Common myeloid progenitor, CD34-positive (primary cell): ENCODE measurements at places on chromosomes 2 and 18.
A peak's percentile ranks its signal among the peaks of the same experiment; 100 is the strongest.

DNA sequence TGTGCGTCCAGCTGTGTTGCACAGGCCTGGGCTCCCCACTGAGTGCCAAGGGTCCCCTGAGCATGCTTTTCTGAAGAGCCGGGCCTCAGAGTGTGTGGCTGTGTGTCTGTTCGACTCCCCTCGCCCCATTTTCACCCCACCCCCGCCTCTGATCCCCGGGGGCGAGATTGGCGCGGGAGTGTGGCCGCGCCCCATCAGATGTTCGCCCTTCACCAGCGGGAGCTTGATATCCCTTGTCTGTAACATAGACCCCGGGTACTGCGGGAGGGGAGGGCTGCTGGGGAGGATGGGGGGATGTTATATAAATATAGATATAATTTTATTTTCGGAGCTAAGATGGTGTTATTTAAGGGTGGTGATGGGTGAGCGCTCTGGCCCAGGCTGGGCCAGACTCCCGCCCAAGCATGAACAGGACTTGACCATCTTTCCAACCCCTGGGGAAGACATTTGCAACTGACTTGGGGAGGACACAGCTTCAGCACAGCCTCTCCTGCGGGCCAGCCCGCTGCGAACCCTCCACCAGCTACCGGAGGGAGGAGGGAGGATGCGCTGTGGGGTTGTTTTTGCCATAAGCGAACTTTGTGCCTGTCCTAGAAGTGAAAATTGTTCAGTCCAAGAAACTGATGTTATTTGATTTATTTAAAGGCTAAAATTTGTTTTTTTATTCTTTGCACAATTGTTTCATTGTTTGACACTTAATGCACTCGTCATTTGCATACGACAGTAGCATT is 1.5 kb downstream of the RHOB start:
- no peaks in the 10 kb centered on the region for H3K4me1 ChIP-seq
- H3K27me3 ChIP-seq, result peaks cover 28% of the 10 kb centered on the region
- no peak overlapping the region for H3K27ac ChIP-seq
- no peak for DNase-seq
- no peaks in the 10 kb centered on the region for H3K36me3 ChIP-seq

DNA sequence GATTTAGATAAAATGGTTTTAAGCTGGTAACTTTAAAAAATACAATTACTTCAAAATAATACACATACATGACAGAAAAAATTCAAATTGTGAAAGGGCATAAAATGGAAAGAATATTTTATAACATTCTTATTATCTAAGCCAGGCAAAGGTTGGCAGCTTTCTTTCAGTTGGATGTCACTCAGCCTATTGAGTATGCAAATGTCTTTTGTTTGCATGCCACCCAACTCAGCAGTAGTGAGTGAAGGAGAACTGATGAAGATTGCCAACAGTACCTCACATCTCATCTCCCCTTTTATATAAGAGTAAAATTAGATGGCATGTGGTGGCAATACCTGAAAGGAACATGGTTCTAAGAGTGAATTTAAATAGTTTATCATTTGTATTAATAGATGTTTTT is 24.8 kb downstream of the BMPR2 start:
- H3K4me3 ChIP-seq, result no peak overlapping the region
- H3K36me3 ChIP-seq, result no peaks in the 10 kb centered on the region
- DNase-seq, result no peak
- H3K27ac ChIP-seq, result no peak overlapping the region
- H3K4me1 ChIP-seq, result no peaks in the 10 kb centered on the region

- H3K36me3 ChIP-seq, result peaks cover 42% of the 10 kb centered on the region
- no peak overlapping the region for H3K27ac ChIP-seq
- peaks cover 6% of the 10 kb centered on the region for H3K4me1 ChIP-seq
- H3K4me3 ChIP-seq, result no peak overlapping the region
- H3K27me3 ChIP-seq, result no peaks in the 10 kb centered on the region
Observed at GRCh38 chr2:169818241-169818640, 6.5 kb downstream of the METTL5 start.

- H3K27me3 ChIP-seq, result no peaks in the 10 kb centered on the region
- no peak overlapping the region for H3K4me3 ChIP-seq
- peaks cover 17% of the 10 kb centered on the region for H3K36me3 ChIP-seq
- no peak for DNase-seq
- no peak overlapping the region for H3K27ac ChIP-seq
- no peaks in the 10 kb centered on the region for H3K4me1 ChIP-seq
Observed at GRCh38 chr18:13019301-13019700, 28.1 kb downstream of the CEP192 start.

DNA sequence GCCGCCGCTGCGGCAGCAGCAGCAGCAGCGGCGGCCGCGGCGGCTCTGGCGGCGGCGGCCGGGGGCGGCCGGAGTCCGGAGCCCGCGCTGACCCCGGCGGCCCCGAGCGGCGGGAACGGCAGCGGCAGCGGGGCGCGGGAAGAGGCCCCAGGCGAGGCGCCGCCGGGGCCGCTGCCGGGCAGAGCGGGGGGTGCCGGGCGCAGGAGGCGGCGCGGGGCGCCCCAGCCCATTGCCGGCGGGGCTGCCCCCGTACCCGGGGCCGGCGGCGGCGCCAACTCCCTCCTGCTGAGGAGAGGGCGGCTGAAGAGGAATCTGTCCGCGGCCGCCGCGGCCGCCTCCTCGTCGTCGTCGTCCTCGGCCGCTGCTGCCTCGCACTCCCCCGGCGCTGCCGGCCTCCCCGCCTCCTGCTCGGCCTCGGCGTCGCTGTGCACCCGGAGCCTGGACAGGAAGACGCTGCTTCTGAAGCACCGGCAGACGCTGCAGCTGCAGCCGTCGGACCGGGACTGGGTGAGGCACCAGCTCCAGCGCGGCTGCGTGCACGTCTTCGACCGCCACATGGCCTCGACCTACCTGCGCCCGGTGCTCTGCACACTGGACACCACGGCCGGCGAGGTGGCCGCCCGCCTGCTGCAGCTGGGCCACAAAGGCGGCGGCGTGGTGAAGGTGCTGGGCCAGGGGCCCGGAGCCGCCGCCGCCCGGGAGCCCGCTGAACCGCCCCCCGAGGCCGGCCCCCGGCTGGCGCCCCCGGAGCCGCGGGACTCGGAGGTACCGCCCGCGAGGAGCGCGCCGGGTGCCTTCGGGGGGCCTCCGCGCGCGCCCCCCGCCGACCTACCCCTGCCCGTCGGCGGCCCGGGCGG is 646 bp downstream of the PHLPP1 start:
- H3K27ac ChIP-seq, result no peak overlapping the region
- no peaks in the 10 kb centered on the region for H3K36me3 ChIP-seq
- peaks cover 13% of the 10 kb centered on the region for H3K4me1 ChIP-seq
- DNase-seq, result peak; percentile 74
- no peaks in the 10 kb centered on the region for H3K27me3 ChIP-seq

GRCh38 chr2:110910423-110910822 is 178.1 kb downstream of the ACOXL start:
- H3K27me3 ChIP-seq, result no peaks in the 10 kb centered on the region
- H3K27ac ChIP-seq, result no peak overlapping the region
- no peaks in the 10 kb centered on the region for H3K4me1 ChIP-seq
- no peaks in the 10 kb centered on the region for H3K36me3 ChIP-seq
- H3K4me3 ChIP-seq, result no peak overlapping the region

DNA sequence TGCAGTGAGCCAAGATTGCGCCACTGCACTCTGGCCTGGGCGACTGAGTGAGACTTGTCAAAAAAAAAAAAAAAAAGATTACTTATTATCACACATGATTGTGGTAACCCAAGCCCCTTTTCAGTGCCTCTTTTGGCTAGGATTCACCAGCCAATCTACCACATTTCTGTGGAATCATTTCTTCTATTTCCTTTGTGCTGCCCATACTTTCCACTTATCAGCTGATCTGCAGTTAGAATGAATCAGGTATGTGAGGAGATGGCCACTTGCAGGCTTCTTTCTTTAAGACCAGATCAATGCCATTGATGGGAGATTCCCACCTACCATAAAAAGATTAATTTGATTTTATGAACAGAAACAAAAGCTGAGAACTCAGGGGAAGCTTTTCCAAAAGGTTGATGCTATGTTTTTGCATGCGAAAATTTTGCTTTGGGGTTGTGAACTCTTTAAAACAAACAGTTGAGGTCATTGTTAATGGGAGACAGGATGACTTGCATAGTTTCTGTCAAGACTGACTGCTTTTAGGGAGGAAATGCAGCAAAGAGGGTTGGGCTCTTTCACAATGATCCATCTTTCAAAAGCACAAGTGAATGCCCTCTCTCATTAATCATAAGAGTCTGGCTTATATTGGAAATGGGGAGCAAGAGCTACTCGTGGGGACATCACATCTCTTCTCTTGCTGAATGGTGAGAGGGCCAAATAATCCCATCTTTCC is 66.9 kb upstream of the CYP26B1 start:
- H3K4me1 ChIP-seq, result no peaks in the 10 kb centered on the region
- H3K4me3 ChIP-seq, result no peak overlapping the region
- no peaks in the 10 kb centered on the region for H3K36me3 ChIP-seq
- no peak overlapping the region for H3K27ac ChIP-seq

DNA sequence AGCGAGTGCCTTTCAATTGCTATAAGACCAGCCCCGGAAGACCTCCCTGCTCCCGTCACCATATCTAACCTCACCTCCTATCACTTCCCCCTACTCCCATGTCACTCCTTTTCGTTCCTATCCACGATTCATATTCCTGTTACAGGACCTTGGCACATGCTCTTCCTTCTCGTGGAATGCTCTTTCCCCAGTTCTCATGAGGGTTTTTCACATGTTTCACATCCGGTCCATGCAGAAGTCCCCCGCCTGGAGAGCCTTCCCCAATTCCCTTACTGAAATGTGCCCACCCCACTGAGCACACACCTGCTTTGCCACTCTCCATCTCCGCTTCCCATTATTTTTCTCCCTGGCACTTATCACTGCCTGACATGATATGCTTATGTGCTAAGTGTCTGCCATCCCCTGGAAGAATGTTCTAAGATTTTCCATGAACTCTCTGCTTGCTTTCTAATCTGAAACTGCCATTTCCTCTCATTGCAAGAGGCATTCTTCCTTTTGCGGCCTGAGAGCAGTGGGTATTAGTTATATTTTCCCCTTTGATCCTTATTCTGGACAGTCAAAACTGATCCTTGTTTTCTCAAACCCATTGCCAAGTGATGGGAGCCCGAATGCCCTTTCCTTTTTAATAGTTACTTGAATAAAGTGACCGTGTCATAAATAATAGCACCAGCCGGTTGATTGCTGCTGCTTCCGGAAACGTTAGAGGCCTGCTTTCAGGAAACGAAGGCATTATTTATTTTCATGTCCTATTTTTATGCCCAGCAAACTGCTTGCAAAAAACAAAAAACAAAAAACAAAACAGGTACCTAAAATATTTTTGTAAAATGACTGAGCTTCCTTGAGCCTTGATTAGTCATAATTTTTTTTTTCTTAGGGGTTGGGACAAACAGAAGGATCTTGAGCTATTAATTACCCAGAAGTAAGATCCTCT is 127.9 kb downstream of the ZNF532 start:
- DNase-seq, result peak; percentile 44
- peaks cover 3% of the 10 kb centered on the region for H3K4me1 ChIP-seq
- no peaks in the 10 kb centered on the region for H3K36me3 ChIP-seq
- H3K4me3 ChIP-seq, result no peak overlapping the region
- H3K27me3 ChIP-seq, result no peaks in the 10 kb centered on the region
- H3K27ac ChIP-seq, result peak overlapping the region; percentile 45

GRCh38 chr2:12288048-12288447 is 428.7 kb upstream of the TRIB2 start:
- H3K36me3 ChIP-seq, result no peaks in the 10 kb centered on the region
- H3K4me1 ChIP-seq, result no peaks in the 10 kb centered on the region
- H3K27me3 ChIP-seq, result no peaks in the 10 kb centered on the region
- no peak overlapping the region for H3K27ac ChIP-seq
- no peak overlapping the region for H3K4me3 ChIP-seq

DNA sequence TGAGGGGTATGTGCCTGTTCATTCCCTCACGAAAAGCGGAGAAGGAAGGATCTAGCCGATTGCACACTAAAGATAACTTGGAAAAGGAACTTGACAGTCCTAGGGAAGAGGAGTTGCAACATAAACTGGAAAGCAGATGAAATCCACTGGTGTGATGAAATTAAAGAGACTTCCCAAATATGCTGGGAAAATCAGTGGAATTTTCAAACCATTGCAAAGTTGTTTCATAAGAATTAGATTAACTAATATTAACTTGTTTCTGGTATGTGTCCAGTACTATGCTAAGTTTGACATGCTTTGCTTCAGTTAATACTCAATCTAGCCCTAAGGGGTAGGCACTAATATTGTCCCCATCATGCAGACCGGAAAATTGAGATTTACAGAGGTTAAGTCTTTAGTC is 222.7 kb downstream of the IKZF2 start:
- H3K4me3 ChIP-seq, result no peak overlapping the region
- no peak for DNase-seq
- H3K27ac ChIP-seq, result no peak overlapping the region
- H3K27me3 ChIP-seq, result no peaks in the 10 kb centered on the region
- H3K36me3 ChIP-seq, result no peaks in the 10 kb centered on the region

- H3K36me3 ChIP-seq, result no peaks in the 10 kb centered on the region
- peaks cover 1% of the 10 kb centered on the region for H3K4me1 ChIP-seq
- H3K4me3 ChIP-seq, result no peak overlapping the region
- no peak for DNase-seq
Observed at GRCh38 chr2:158688721-158689120, 106.4 kb upstream of the DAPL1 start.

DNA sequence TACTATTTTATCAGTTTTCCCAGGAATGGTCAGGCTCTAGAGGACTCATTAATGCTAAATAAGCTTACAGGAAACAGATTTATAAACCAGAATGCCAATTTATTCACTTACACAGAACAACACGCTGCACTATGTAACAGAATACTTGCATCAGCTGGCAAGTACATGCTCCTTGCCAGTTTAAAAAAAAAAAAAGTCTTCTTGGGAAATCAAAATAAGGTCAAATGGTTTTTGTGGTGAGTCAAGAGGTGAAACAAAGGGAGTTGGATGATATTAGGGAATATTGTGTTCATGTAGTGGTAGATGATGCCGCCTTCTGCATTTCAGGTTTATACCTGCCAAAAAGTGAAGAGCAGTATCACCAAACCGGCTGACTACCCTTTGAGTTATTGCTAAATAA is 1322.1 kb upstream of the ZEB2 start:
- H3K27ac ChIP-seq, result no peak overlapping the region
- H3K27me3 ChIP-seq, result no peaks in the 10 kb centered on the region
- H3K36me3 ChIP-seq, result no peaks in the 10 kb centered on the region
- H3K4me1 ChIP-seq, result no peaks in the 10 kb centered on the region
- H3K4me3 ChIP-seq, result no peak overlapping the region

- H3K27me3 ChIP-seq, result no peaks in the 10 kb centered on the region
- no peak overlapping the region for H3K27ac ChIP-seq
- no peak overlapping the region for H3K4me3 ChIP-seq
- H3K4me1 ChIP-seq, result no peaks in the 10 kb centered on the region
- DNase-seq, result peak; percentile 10
- no peaks in the 10 kb centered on the region for H3K36me3 ChIP-seq
Observed at GRCh38 chr2:165746501-165746900, 47.5 kb downstream of the GALNT3 start.

DNA sequence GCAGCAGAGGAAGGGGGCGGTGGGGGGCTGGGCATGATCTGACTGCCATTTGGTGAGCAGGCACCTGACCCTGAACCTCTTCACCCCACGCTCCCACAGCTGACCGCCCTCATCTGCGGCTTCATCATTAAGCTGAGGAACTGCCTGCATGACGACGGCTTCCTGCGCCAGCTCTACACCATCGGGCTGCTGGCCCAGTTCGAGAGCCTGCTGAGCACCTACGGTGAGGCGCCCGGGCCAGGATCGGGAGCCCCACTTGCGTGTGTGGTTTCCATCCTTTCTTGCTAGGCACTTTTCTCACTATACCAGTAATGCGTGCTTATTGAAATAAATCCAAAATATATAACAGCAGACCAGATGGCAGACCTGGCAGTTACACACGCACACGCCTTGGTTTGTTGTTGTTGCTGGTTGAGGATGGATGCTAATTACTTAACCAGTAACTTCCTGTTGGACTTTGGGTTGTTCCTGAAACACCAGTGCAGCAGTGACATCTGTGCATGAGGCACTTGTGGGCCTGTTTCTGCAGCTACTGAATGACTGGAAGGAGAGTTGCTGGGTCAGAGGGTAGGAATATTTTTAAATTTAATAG is 43.7 kb downstream of the COA5 start:
- peaks cover 13% of the 10 kb centered on the region for H3K4me1 ChIP-seq
- H3K27ac ChIP-seq, result no peak overlapping the region
- peaks cover 8% of the 10 kb centered on the region for H3K36me3 ChIP-seq
- no peaks in the 10 kb centered on the region for H3K27me3 ChIP-seq
- H3K4me3 ChIP-seq, result no peak overlapping the region
